NCI-H187 treated with DMSO at 0.1 percent for 48 hours (cell line): ENCODE measurements at places on chromosomes 3 and 15.

DNA sequence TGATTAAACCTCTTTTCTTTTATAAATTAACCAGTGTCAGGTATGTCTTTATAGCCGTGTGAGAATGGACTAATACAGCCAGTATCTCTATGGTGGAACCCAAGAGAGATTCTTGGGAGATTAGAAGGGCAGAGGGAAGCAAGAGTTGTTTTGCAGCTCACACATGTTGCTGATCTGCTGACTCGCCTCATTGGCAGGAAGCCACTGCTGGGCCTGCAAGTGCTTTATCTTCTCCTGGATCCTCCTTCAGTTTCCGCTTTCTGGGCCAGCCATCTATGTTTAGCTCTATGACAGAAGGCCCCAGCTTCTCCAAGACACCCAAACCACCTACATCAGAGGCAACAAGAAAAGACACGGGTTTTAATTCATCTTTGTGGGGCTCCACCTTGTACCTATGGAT lies 23.4 kb upstream of the GALNT15 start:
- no peak for DNase-seq

DNA sequence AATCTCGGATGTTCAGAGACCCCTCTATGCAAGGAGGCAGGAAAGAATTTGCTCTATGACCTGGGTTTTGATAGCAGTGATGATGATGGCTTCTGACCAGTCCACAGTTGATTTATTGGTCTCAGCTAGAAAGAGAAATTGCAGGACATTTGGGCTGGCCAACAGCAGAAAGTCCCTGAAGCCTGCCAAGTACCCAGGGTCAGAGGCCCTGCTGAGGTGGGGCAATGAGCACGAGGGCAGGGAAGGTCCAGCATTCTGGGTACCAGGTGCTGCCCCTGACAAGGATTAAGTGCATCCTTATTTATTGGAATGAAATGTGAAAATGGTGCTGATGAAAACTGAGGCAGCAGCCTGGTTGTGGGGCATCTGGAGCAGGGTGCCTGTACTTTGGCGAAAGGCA lies 19.8 kb downstream of the C3orf62 start:
- no peak for DNase-seq

- no peak for DNase-seq
These were observed 31.2 kb downstream of the PRR23E start for GRCh38 chr3:127224118-127224517.

GRCh38 chr3:31918179-31919150 lies 62.6 kb downstream of the OSBPL10 start:
- no peak for DNase-seq

DNA sequence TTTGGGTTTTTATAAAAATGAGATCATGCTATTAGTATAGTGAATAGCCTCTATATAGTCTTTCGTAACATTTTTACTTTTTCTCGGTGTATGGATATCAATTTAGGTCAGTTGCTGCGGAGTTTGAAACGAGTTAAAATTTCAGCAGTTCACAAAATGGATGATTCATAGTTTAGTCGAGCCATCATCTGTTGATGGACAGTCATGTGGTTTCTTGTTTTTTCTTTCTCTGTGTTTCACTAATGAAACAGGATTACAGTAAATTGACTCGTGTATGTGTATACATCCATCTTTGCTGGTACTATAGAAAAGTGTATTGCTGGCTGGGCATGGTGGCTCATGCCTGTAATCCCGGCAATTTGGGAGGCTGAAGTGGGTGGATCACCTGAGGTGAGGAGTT lies 106.8 kb downstream of the IGF1R start:
- DNase-seq, result no peak

DNA sequence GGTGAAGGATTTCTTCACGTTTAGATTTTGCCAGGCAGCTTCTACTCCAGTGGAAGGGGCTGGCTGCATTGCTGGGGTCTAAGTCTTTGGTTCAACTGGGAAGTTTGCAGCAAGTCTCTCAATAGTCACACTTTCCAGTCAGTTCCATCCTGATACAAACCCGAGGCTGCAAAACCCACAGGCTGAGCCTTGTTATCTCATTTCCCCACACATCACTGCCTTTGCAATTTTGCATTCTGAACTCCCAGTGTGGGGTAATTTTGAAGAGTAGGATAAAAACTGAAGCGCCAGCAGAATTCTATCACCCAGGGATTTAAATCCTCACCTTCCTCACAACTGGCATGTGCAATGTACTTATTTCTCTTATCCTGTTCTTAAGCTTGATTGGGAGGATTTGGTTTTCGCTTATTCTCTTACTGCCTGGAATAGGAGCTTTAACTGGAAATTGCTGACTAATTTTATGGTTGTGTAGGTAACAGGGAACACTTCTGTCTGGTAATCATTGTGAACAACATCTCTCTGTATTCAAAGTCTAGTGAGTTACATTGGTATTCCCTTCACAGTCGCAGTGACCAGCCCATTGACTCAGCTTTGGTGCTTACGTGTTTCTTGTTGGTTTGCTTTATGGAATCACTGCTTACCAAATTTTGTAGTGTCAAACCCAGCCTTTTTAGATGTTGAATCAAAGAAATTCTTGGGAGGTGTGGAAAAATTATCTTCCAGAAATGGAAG lies 142.0 kb upstream of the TOPAZ1 start:
- no peak for DNase-seq

GRCh38 chr3:155748611-155749365 lies 3.9 kb upstream of the PLCH1 start:
- no peak for DNase-seq
